ENCODE measurements at places on chromosomes 4 and X. TPM values are rescaled to one million over a fixed set of nuclear protein-coding genes. Genes with fewer than 3 reads are reported as not detected.

PLP1 gene
- total RNA-seq = 84.1 TPM

MCF2 gene
- total RNA-seq = not detected

XPNPEP2 gene
- total RNA-seq = 0.72 TPM

GSPT2 gene
- total RNA-seq = 7.5 TPM

PDE6B gene
- 3.5 TPM for total RNA-seq

SMIM10L2A gene
- total RNA-seq = 1.4 TPM

Measured in tongue (tissue), 3 donors.